ENCODE measurements at places on chromosomes 1 and 21.

DNA sequence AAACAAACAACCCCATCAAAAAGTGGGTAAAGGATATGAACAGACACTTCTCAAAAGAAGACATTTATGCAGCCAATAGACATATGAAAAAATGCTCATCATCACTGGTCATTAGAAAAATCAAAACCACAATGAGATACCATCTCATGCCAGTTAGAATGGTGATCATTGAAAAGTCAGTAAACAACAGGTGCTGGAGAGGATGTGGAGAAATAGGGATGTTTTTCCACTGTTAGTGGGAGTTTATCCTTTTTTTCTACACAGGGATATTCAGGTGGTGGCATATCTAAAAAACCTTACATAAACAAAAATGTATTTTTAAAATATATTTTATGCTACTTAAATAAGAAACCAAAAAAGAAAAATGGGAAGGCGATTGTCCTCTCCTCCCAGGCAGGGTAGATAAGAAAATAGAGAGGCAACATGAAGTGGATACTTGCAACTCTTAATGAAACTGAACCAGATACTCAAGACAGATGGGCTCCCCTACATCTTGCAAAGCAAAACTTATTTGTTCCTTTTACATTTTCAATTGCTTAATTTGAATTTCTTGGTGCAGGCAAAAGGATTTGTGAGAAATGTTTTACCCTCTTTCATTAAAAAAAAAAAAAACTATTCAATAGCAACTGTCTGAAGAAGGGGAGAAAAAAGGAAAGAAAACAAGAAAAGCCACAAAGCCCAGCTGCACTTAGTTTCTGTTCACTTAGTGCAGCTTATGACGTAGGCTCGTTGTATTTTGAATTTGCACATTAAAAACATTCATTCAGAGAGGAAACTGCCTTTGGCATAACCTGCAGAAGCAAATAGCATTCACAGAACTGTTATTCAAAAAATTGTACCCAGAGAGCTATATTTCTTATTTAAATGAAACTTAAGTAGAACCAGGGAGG is 36.9 kb upstream of the RGS1 start:
- no peak for DNase-seq

DNA sequence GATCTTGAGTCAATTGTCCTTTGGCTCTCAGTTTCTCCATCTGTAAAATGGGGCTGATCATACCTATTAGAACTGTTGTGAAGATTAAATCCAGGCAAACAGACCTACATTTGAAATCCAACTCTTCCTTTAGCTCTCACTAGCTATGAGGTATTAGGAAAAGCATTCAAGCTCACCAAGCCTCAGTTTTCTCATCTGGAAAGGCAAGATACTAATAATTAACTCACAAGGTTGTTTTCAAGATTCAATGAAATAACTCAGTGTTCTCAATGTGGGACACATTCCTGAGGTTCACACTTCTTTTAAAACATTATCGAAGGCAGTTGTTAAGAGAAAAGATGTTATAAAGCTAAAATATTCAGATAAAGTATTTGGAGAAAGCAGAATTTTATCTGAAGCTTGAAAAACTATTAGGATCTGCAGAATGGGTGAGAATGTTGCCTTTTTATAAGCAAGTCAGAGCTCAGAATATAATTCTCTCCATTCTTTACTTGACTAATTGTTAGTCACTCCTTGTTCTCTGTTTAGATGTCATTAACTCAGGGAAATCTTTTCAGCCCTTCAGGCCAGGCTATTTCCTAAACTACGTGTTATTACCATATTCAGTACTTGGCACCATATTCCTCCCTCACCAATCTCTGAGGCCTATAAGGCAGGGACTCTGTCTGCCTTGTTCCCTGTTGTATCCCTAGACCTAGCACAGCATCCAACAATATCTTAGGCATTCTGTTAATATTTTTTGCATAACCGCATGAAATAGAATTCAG is 72.0 kb upstream of the VAV3 start:
- DNase-seq: no peak

DNA sequence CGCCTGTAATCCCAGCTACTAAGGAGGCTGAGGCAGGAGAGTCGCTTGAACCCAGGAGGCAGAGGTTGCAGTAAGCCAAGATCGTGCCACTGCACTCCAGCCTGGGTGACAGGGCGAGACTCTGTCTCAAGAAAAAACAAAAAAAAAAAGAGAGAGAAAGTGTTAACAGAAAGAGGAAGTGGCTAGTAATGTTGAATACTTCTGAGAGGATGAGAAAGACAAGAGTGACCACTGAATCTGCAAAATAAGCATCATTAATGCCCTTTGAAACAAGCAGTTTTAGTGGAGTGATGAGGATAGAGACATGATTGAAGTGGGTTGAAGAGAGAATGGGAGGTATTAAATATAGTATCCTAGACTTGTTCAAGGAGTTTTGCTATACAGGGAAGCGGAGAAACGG is 11.7 kb downstream of the MPZ start:
- DNase-seq: no peak

- no peak for DNase-seq
Measured at GRCh38 chr21:21385404-21385803, 387.2 kb downstream of the NCAM2 start.

DNA sequence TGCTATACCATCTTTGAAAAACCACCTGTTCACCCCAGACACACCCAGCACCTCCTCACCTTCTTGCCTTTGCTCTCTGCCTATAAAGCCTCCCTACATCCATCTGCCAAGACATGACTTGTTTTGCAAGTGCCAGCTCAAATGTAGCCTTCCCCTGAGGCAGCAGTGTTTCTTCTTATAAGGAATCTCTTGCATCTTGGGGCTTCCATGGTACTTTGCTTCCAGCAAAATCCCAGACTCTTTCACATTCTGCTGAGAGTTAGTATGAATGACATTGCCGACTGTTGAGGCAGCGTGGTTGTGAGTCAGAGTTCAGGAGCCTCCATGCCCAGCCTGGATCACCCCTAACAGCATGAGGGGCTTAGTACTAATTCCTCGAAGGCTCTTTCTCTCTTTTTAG is 217.4 kb upstream of the RUNX1 start:
- DNase-seq: no peak

DNA sequence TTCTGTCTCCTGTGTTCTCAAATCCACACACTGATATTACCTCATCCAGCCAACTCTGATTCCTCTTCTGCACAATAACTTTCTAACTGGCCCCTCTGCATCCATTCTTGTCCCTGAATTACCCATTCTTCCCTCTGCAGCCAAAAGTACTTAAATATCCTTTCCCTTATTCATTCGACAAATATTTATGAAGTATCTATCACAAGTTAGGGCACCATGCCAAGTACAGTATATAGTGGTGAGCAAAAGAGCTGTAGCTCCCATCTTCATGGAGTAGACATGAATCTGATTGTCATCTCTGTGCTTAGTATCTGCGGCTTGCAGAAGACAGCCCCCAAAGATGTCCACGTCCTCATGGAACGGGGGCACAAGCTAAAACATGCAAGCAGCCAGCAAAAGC is 316.8 kb downstream of the SETD4 start:
- no peak for DNase-seq

DNA sequence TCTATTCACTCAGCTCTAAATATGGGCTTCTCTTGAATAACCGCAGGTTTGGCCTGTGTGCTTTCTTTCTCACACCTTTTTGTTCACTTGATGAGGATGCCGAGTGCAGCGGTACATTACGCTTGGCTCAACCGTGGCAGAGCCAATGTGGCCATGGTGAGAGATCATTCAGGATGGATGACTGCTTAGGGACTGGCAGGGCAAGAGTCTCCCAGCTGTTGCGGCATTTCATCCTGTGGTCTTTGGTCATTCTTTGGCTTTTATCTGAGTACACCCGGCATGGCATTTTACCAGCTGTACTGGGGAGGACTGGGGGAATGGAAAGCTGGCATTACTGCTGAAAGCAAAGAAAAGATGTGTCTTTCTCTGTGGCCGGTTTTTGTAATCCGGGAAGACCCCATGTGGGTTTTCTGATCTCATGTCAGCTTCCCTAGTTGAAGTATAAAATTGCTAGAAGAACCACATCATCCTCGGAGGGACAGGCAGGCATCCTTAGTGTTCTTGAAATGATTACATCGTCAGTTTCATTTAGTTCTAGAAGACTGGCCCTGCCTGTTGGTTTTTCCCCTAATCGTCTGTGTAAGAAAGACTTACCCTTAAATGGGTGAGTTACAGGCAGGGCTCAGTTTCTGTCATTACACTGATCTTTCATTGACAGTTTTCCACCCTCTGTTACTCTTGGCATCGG is 15.1 kb downstream of the PCP4 start:
- DNase-seq: no peak

GRCh38 chr1:196584696-196585095 is 23.5 kb downstream of the KCNT2 start:
- no peak for DNase-seq

- no peak for DNase-seq
Measured at GRCh38 chr21:43611598-43612369, 47.5 kb downstream of the HSF2BP start.

GRCh38 chr1:157400766-157401165 is 151.5 kb downstream of the FCRL5 start:
- DNase-seq: no peak

- DNase-seq: no peak
Measured at GRCh38 chr1:226711976-226712741, 26.9 kb downstream of the ITPKB start.

DNA sequence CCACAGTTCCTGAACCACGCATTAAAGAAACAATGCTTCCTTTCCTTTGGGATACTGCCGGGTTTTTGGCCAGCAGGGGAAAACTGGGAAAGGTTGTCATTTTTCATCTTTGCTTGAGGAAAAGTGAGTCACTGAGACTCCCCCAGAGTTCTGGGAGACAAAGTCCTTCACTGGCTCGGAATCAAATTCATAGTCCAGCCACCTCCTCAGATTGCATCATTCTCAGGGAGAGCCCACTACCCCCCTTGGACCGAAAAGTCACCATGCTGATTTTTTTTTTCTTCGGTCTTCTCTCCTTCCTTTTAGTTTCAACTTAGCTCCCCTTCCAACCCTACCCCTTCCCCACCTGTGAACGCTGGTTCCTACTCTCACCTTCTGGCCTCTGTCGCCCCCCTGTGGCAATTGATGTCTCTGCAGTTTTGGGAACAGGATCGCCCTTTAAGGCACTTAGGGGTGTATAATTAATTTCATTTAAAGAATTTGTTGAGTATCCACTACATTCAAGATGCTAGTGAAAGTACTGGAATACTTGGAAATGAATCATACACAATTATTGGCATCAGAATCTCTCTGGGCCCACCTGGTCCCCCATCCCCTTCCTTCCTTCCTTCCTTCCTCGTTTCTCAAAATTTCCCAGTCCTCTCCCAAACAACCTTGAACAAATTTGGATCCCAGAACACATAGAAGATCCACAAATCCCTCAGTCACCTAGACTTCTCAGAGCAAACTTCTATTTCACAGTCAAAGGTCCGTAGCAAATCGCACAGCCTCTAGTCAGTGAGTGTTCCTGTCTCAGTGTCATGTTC is 6.9 kb downstream of the ACKR1 start:
- DNase-seq: peak; percentile 52

GRCh38 chr21:37358397-37358796 is 8.2 kb upstream of the DYRK1A start:
- no peak for DNase-seq

DNA sequence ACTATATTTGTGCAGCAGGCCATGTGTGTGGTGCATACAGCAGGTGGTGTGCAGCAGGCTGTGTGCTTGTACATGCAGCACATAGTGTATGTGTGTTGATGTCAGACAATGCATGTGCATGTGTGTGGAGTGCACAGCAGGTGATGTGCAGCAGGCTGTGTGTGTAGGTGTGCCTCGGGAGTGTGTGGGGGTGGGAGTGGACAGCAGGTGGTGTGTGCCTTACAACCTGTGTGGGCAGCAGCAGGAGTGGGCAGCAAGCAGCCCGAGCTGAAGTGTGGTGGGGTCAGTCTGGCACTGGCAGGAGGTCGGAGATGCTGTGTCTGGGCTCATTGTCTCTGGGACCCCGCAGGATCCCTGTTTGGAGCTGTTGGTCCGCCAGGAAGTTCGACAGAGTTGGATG is 29.6 kb downstream of the PTPRF start:
- no peak for DNase-seq

GRCh38 chr1:52659851-52660596 is 27.1 kb downstream of the SHISAL2A start:
- DNase-seq: no peak

DNA sequence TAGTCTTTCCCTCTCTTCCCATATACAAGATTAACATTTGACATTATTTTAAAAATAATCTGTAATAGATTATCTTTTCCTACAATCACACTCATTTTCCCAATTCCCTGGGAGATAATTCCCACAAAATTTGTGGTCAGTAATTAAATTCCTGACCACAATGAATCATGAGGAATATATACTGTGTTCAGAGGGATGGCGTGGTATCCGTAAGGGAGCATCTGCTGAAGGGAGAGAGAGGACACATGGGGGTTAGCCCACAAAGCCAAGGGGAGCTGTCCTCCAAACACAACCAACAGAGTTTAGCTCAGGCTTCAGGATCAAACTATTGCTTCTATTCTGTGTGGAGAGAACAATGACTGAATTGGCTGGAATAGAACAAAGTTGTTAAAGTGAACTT is 57.1 kb upstream of the PPP2R5A start:
- no peak for DNase-seq

- no peak for DNase-seq
Measured at GRCh38 chr1:170725326-170725725, 61.4 kb downstream of the PRRX1 start.

DNA sequence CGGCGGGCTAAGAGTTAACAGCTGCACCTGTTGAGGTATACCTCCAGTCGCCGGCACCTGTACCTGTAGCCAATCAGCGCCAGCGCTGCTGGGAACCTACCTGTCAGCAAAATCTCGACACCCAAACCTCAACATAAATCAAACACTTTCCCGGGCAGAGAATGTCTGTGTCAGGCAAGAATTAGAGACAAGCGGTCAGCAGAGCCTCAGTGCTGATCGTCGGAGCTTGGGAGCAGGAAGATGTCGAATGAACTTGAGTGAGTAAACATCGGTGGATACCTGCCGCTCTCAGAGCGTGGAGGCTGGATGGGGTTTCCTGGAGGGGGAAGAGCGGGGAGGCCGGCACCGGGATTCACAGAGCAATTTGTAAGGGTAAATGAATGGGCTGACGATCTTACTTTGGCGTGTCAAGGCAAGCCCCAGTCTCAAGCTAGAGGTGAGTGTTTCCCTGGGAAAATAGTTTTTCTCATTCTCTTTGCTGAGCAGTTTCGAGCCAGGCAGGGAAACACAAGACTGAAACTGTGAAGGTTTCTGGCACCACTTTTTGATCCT is at the start of gene GRHL3:
Gene GRHL3, plus strand, starts transcription at position 46 of the 552 bp plus-strand sequence. Its CDS starts 195 bp downstream, at position 241.
- no peak for DNase-seq

DNA sequence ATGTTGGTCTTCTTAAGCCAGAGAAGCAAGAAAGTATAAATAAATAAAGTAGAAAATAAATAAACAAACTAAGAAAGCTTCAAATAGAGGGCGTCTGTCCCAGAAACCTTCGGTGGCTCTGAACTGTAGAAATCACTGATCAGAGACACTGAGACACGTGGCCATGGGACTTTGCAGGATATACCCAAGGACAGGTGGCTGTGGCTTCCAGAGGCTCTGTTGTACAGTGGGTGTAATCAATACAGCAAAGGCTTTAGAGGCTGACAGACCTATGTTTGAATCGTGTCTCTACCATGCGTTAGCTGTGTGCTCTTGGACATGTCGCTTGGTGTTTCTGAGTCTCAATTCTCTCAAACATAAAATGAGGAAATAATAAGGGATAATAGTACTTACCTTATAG is 41.0 kb upstream of the EPS15 start:
- DNase-seq: no peak

GRCh38 chr1:12372180-12372579 is 142.3 kb downstream of the VPS13D start:
- DNase-seq: no peak

- DNase-seq: no peak
Measured at GRCh38 chr1:179929955-179930798, 24.4 kb upstream of the CEP350 start.
